ENCODE measurements at places on chromosomes 2 and 18.

DNA sequence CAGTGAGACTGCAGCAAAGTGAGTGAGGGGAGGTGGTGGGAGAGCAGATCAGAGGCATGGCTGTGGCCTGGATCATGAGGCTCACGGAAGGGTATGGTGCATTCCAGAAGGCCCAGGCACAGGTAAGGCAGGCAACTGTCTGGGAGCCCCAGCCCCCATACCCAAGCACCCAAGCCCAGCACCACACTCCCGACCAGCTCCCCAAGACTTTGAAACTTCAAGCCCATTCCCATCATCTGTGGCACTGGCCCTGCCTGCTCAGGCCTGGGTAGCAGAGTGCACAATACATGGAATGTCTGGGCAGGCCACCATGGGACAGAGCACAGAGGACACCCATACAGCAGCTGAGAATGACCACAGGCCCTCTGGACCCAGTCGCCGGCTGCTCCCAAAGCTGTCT, 202.6 kb upstream of the ARL4C start:
- DNase-seq, result no peak

- DNase-seq, result no peak
Measured at GRCh38 chr2:75459565-75460310, 101.0 kb downstream of the EVA1A start.

DNA sequence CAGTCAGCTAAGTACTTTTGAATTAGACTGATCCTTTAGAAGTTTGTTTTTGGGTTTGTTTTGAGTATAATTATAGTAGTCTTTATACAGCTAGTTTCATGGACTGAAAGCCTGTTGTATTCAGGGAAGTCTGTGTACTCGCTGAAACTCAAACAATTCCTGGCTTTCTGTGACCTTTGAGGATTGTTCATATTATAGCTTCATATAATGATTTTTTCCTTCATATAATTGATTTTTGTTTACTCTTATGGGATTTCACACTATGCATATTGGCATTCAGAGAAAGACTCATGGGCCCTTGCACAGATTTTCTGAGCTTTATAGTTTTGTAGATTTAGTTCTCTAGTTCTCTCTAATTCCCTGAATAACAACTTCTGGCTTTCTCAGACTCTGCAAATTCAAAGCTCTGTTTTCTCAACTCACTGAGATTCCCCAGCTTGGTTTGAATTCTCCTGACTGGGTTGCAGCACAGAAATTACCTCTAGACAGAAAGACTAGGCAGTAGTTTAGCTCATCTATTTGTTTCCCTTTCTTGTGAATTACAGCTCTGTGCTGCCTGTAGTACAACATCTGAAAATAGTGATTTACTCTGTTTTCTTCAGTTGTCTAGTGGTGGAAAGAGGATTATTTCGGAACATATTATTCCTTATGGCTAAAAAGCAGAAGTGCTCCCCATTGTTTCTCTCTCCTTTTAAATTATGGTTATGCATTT, 495.9 kb upstream of the CNTNAP5 start:
- no peak for DNase-seq

- no peak for DNase-seq
Measured at GRCh38 chr2:24658531-24659202, 134.5 kb downstream of the PTRHD1 start.

DNA sequence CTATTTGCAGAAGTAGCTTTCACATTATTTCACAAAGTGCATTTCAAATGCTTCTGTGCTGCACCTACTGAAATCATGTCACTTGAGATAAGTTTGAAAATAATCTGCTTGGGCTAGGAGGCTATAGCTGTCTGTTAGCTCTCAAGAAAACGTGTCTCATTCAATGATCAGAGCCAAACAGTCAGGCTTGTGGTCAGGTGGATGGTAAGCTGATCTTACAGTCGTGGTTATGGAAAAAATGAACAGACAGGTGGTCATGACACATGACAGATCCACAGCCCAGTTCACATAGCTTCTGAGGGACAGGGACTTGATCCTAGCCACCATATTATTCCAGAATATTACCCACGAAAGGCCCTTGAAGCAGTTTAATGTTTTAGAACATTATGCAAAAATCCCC, 26.5 kb upstream of the RFX8 start:
- no peak for DNase-seq

GRCh38 chr2:211203986-211204385, 647.6 kb downstream of the CPS1 start:
- DNase-seq, result no peak

GRCh38 chr2:224584785-224585210, 365 bp downstream of the CUL3 start:
- peak; percentile 49 for DNase-seq

DNA sequence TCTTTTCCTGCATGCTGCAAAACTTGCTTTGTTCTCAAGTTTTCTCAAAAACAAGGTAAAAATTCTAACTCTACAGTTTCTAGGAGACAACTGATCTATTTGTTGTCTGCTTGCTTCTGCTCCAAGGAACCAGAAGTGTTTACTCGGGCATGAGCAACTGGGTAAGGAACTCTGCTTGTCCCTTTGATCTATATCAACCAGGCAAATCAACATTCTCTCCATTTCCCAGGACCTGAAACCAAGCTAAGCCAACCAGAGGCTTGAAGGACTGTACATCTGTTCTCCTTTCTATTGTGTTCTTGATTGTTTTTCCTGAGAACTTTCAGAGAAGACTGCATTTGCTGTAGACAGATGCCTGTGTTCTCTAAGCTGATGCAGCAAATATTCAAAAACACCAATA, 335.0 kb upstream of the KCNH7 start:
- DNase-seq, result no peak

DNA sequence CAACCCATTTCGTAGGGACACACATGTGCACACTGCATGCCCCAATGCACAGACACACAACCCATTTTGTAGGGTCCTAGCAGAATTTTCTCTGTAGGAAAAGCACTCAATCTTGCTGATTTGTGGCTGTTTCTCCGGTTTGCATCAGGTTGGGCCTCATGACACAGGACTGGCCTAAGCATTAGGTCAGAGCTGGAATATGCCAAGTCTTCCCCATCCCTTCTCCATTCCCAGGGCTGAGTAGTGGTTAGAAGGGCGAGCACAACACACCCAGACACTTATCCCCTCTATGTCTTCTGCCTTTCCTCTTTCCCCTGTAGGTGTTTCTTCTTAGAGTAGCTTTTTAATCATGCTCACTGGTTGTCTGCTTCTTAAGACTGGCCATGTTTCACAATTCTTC, 295.9 kb downstream of the SOX11 start:
- no peak for DNase-seq

DNA sequence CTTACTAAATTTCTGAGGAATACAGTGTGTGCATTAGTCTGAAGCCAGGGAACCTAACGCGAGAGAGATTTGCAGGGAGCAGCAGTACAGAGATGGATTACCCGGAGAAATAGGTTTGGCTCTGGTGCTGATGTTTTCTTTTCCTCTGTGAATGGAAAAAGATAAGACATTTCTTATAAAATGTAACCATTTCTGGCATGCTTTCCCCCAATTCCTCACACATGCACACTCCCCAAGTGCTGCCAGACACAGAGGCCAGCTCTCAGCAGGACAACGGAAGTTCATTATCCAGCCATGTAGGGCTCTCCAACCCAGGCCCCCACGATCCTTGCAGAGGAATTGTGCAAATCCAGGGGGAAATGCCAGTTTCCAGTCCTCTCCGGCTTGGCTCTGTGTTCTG, 224.5 kb upstream of the MGAT5 start:
- DNase-seq, result no peak

GRCh38 chr2:123993728-123994323, 31.3 kb upstream of the CNTNAP5 start:
- no peak for DNase-seq

- no peak for DNase-seq
Measured at GRCh38 chr2:222380456-222380855, 43.9 kb upstream of the SGPP2 start.

DNA sequence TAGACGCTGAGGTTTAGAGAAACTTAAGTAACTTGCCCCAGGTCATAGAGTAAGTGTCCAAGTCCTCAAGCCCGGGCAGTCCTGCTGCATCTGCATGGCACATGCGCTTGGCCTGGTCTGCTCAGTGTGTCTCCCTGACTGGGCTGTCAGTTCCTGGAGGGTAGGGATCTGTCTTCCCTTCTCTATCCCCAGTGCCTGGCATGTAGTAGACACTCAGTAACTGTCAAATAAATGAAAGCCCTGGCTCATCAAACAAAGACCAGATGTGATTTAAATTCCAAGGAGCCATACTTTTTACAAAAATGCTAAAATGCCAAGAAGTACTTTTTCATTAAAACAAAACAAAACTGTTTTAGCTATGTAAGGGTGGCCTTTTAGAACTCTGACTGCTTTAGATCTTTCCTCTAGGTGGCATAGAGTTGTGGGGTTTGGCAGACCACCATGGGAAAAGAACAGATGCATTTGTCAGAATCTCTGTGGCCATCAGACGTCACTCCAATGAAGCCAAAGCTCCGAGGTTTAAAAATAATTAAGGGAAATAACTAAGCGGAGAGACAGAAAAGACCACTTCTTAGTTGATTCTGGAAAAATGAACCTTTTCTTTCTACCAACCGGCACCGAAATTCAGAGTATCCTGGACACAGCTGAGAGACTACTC, 34.0 kb downstream of the EPAS1 start:
- DNase-seq, result no peak

DNA sequence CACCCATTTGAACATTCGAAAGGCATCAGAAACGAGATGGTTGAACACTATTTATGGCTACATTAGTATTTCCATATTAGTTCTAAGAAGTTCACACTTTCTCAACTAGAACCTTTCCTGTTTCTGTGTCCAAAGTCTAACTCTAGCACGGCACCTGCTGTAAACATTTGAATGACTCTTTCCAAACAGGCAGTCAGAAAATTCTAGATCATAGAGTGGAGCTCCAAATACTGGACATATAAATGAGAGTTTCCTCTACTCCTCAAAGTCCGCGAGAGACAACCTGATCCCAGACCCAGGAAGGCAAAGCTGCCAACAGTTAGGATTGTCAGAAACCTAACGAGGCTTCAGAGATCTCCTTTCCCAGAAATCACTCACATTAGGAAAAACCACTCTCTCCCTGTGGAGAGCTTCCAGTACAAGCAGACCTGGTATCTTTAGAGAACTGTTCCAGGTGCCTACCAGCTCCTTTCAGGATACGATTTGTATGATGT, 10.6 kb downstream of the RND3 start:
- DNase-seq, result no peak

- no peak for DNase-seq
Measured at GRCh38 chr18:77110400-77110799, 22.2 kb downstream of the MBP start.

DNA sequence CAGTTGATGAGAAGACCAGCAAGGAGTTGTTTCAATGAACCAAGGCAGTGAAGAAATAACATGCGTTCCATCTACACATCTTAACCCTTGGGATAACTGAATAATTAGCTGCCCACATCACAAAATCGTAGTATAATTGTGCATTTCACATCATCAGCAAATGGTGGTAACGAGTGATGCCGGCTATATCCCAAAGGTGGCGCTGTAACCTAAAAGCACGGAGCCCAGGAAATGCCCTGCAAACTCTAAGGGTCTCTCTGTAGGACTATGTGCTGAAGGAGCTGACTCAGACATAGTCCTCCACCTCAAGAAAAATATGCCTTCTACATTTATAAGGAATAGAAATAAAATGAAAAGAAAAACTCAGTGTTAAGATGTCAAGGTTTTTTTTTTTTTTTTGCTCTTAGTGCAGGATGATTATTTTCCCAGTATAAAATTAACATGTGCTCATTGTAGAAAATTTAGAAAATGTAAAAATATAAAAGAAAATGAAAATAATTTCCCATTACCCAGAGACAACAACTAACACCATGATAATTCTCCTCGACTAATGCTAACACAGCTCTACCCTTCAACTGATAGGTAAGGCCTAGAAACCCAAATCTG, 23.1 kb upstream of the DSG3 start:
- no peak for DNase-seq

- DNase-seq, result no peak
Measured at GRCh38 chr2:42721898-42722297, 42.0 kb downstream of the OXER1 start.

DNA sequence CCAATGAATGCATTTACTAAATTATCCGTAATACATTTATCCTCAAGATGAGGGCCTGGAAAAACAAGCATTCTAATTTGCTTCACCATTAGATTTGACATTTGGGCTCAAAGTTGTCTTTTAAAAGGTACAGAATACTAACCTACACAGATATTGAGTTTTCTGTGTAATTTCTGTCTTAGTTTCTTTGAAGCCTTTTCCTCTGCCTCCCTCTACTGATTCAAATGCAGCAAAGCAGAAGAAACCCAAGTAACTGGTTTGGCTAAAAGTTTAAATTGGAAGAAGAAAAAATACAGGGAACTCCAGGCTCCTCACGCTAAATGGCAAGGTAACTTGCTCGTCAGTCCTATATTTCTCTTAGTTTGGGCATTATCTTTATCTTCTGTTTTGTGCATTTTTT, 53.3 kb upstream of the SLC5A7 start:
- DNase-seq, result no peak

DNA sequence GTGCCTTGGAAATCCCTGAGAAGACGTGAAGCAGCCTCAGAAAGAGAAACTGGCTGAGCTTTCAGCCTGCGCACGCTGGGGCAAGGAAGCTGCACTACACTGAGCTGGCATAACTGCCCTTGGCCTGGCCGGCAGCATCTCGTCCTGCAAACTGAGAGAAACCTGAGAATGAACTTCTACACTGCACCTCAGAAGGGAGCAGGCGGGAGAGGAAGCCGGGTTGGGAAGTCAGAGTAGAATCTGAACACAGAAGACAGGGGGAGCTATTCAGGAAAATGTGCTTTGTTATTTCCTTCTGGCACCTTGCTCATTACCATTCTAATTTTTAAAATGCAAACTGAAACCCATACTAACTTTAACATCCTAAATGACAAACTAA, 70.9 kb downstream of the ZEB2 start:
- DNase-seq, result no peak

GRCh38 chr2:172081221-172082022, 3.9 kb upstream of the DLX1 start:
- DNase-seq, result no peak

GRCh38 chr2:109317471-109318095, 188.6 kb downstream of the SH3RF3 start:
- no peak for DNase-seq

GRCh38 chr2:69652206-69652605, 8.7 kb upstream of the AAK1 start:
- DNase-seq, result no peak

DNA sequence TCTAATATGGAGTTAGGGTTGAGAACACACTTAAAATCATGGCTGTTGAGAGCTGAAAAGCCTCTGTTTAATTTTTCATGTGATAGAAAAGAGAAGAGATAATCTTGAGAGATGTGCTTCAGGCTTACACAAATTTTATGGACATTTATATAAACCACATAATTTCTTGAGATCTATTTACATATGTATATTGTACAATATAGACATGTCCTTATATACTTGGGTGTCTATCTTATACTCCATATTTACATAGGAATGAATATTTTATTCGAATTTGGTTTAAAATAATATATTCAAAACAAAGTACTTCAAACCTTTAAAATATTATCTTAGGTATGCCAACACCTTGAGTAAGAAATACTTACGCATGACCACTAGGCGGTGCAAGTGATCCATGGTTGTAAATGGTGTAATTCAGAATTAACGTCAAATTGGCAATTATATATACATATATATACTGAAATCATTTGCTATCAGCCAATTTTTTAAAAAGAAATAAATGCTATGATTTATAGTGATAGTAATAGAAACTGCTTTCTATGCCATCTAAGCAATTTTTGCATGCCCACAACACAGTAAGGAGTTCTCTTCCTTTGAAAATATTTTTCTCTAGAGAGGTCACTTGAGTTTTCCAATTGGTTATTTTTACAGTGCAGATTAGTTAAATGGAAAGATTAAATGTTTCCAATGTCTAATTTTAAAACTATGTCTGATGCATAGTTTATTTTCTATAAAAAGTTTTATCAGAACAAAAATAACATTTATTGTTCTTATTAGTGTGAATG, 37.6 kb upstream of the SPAG16 start:
- DNase-seq, result no peak

Measured in T-helper 17 cell (primary cell).